ENCODE measurements at places on chromosomes 13 and 19.

- no peak for DNase-seq
Measured at GRCh38 chr19:5459360-5459759, 4.1 kb downstream of the ZNRF4 start.

- no peak for DNase-seq
Measured at GRCh38 chr13:49220856-49221589, 885 bp downstream of the MLNR start.

- no peak for DNase-seq
Measured at GRCh38 chr19:391207-391557, 17.8 kb downstream of the C2CD4C start.

DNA sequence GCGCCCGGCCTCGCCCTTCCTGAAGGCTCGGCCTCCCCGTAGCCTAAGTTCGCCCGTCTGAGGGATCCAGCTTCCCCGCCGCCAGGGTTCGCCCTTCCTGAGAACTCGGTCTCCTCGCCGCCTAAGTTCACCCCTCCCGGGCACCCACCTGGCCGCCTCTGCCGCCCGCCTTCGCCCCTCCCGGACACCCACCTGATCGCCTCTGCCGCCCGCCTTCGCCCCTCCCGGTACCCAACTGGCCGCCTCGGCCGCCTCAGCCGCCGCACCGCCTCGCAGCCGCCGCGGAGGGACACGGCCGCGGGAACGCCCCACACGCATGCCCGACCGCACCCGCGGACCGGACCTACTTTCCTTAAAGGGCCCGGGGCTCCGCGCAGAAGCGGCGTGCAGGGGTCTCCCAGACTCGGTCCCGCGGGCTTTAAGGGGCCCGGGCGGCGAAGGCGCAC lies at the start of gene MOB3A:
Gene MOB3A (minus strand): TSS at position 293 of the 446 bp plus-strand sequence. CDS start 17,766 bp downstream, outside the sequence.
- peak; percentile 83 for DNase-seq

GRCh38 chr13:112998521-112999280 lies 29.7 kb downstream of the MCF2L start:
- DNase-seq: no peak

DNA sequence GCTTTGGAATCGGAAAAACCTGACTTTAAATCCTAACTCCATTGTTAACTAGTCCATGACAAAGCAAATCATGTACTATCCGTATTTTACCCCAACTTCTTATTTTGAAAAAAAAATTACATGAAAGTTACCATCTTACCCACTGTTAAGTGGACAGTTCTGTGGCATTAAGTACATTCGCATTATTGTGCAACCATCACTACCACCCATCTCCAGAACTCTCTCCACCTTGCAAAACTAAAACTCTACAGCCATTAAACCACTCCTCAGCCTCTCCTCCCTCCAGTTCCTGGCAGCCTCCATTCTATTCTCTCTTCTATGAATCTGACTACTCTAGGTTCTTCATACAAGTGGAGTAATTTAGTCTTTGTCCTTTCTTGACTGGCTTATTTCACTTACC lies 176.5 kb downstream of the USP12 start:
- DNase-seq: no peak

GRCh38 chr13:21730186-21730880 lies 59.5 kb downstream of the FGF9 start:
- DNase-seq: no peak

- no peak for DNase-seq
Measured at GRCh38 chr13:112203614-112204013, 136.7 kb downstream of the SOX1 start.

DNA sequence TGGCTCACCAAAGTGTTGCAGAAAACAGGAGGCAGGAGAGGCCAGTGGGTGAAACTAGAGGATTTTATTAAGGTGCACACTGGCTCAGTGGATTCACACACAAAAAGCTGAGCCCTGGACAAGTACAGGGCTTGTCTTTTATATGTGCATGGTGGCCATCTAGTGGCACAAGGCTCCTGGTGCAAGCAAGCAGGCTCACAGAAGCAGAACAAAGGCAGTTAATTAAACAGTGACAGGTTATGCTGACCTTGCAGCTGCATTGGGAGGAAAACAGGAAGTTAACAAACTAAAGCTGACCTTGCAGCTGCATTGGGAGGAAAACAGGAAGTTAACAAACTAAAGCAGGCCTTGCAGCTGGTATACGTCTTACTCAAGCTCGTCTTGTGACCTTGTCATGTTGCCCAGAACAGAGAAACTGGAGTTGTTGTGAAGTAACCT lies 65.3 kb upstream of the ZNF681 start:
- DNase-seq: no peak

DNA sequence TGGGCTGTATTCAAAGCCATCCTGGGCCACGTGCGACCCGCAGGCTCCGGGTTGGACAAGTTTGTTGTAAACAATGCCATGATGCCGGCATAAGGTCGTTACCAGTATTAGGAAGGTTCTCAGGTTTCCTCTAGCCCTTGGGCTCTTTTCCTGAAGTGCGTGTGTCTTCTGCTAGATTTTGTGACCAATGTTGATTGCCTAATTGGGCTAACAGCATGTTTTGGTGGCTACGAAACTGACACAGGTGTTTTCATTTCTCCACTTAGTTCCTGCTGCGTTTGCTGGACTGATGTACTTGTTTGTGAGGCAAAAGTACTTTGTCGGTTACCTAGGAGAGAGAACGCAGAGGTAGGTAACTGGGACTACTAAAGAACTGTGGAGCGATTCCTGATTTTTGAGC lies 20.3 kb downstream of the ALOX5AP start:
- DNase-seq: no peak

GRCh38 chr19:17526922-17527321 lies 15.5 kb downstream of the PGLS start:
- DNase-seq: no peak

DNA sequence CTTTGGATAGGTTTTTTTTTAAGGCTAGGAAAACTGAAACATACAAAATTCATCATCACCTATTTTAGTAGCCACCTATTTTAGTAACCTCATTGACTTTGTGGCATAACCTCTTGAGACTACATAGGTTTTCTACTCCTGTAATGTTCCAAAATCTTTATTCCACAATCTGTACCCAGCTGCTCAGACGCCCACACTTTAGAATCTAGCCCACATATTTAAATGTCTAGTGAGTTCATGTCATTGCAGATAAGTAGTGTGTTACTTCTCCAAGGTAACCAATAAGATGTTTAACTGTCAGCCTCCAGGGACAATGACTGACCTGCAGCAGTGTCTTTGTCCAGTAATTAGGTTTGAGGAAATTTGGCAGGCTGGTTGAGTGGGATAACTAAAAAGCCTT lies 330.2 kb downstream of the MZT1 start:
- DNase-seq: no peak

GRCh38 chr19:30464162-30464561 lies 92.0 kb downstream of the ZNF536 start:
- DNase-seq: no peak

DNA sequence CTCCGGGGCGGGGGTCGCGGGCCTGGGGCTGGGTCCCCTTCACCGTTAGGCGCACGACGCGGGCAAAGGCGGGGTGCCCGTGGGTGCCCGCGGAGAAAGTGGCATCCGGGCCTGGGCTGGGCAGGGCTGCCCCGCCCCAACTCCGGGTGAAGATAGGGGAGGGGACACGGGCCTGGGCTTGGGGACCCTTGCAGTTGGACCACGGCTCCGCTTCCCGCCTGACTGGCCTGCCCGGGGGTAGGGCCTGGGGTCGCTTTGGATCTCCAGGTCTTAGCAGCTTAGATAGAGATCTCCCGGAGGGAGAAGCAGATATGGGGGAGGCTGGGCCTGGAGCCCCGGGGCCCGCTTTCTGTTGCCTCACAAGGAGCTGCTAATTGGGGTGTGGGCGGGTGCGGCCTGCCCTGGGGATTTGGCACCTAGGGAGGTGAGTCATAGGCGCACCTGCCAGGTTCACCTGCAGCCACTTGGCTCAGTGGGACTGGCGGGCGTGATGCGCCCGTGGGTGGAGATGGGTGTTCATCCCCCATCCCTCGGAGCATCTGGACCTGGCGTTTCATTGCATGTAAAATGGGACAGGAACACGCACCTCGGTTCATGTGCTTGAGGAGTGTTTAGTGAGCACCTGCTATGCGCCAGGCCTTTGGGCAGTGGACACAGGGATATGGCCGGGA lies 585 bp downstream of the MAP1S start:
- DNase-seq: no peak

GRCh38 chr13:108741930-108742329 lies 112.5 kb downstream of the MYO16 start:
- DNase-seq: no peak

DNA sequence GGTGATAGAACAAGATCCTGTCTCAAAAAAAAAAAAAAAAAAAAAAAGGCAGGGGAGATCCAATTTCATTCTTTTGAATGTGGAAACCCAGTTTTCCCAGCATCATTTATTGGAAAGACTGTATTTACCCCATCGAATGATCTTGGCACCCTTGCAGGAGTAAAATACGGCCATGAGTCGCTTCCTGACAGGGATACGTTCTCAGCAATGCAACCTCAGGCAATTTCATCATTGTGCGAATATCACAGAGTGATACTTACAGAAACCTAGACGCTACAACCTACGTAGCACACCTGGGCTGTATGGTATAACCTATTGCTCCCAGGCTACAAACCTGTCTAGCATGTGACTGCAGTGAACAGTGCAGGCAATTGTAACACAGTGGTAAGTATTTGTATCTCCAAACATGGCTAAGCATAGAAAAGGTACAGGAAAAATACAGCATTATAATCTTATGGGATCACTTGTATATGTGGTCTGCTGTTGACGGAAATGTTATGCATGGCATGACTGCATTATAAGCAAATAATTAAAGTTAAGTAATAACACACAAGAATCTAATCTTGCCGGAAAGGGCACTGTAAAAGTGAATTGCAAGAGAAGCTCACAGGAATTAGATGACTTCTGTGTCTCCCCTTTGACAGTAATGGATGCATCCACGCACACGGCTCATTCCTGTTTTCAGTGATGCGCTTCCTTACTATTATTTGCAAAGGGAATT lies 24.1 kb downstream of the RFX2 start:
- DNase-seq: no peak

All from CD4-positive, alpha-beta T cell treated with Interleukin-6 at 100 ng/mL for 8 hours (primary cell).